NCI-H446 treated with DMSO at 0.1 percent for 48 hours (cell line): ENCODE measurements at places on chromosomes 6 and 20.

DNA sequence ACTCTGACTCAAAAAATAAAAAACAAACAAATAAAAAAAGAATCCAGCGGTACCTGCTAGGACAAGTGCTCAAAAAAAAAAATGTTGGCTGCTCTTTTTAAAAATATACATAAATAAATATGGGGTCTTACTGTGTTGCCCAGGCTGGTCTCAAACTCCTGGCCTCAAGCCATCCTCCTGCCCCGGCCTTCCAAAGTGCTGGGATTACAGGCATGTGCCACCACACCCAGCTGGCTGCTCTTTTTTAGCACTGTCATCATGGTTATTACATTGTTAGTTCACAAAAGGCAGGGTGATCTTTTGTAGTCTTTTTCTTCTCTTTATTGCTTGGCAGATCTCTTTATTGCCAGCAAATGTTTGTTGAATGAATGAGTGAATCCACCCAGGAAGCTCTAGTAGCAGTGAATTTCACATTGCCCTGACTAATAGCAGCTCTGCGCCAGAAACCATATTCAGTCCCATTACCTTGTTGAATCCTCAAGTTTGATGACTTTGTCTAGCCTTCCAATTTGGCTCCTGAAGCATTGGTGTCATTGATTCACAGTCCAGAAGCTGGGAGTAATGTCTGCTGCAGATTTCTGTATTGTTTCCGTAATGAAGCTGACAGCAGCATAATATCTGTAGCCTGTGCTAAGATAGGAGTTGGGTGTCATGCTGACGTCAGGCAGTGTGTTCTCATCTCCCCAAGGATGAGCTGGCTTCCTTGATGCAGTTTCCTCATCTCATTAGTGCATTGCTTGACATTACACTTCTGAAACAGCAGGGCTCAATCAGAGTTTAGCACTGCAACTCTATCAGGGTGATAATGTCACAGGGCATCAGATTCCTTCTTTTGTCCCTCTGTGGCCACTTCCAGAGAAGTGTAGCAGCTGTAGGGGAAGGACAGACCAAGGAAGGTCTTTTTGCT lies 84.9 kb upstream of the TGM3 start:
- DNase-seq = no peak

GRCh38 chr6:34897130-34897529 lies 8.1 kb downstream of the ANKS1A start:
- DNase-seq = no peak

- no peak for DNase-seq
These were observed 193.5 kb downstream of the SLC24A3 start for GRCh38 chr20:19405958-19406357.

- DNase-seq = no peak
These were observed 42.9 kb downstream of the ID4 start for GRCh38 chr6:19880066-19880465.

- no peak for DNase-seq
These were observed 124.9 kb downstream of the ANKRD60 start for GRCh38 chr20:58103517-58103904.

DNA sequence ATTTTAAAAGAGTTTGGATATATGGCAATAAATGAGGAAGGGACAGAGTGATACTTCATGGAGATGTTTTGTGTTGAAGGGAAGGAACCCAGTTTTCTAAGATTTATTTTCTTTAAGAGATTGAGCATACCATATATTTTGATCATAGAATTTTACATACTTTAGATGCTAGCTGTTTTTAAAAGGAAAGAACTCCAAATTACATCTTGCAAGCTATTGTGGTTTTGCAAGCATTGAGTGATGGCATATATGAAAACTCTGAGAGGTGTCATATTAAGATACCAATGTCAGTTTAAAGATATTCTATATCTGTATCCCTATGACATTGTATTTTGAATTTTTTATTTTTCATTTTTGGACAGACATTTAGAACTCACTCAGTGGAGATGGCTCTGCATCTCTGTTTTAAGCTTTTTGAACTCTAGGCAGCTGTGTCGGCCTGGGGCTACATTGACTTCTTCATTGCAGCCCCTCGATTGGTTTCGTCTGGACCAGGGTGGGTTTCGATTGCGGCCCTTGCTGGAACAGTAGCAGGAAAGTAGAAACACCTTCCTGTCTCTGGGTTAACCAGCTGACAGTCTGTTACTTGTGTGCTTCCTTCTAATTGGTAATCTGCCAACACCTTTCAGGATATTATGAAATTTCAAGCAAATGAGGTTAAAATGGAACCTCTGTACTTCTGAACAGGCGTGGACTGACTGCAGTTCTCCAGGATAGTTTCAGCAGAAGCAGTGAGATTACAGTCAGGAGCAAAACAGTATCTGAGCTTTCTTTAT lies 14.0 kb downstream of the IGF2R start:
- no peak for DNase-seq

DNA sequence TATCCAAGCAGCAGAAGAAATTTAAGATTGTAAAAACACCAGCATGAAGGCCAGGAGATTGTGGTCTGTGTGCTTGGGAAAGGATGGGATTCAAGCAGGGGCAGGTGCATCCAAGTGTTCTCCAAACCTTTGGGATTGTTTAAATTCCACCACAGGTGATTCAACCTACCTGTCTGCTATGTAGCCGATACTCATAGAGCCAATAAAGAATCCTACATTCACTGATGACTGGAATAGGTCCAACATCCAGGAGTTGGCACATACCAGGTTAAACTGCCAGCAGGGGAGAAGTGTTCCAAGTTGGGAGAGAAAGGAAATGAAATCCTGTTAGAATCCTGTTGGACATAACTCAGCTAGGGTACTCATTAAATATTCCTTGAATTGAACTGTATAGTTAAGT lies 2.2 kb downstream of the SLC22A2 start:
- no peak for DNase-seq
